ENCODE measurements at places on chromosomes 2 and 18.

DNA sequence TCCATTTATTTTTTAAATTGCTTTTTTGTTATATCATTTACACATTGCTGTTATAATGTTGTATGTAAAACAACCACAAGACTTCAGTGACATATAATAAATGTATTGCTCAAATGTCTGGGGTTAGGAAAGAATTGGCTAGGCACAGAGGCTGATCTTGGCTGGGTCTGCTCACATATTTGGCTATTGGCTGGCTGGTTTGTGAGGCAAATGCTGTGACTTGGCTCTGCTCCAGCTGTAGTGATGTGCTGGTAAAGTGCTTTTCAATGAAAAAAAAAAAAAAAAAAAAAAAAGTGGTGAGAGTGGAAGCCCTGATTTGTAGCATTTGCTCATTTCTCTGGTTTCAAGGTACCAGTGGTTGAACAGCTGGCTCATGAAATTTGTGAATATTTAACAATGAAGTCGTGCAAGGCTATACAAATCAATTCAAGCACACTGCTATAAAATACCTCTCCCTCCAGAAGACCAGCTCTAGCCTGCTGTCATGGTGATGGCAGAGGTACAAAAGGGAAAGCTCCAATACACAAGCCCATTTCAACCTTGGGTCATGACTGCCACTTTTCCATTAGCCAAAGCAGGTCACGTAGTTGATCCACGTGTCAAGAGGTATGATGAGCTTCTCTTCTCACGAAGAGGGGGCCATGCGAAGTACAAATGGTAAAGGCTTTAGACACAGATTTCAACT lies 43.7 kb upstream of the RIT2 start:
- no peak for DNase-seq

GRCh38 chr2:26274058-26274613 lies 29.4 kb downstream of the HADHB start:
- DNase-seq, result no peak

DNA sequence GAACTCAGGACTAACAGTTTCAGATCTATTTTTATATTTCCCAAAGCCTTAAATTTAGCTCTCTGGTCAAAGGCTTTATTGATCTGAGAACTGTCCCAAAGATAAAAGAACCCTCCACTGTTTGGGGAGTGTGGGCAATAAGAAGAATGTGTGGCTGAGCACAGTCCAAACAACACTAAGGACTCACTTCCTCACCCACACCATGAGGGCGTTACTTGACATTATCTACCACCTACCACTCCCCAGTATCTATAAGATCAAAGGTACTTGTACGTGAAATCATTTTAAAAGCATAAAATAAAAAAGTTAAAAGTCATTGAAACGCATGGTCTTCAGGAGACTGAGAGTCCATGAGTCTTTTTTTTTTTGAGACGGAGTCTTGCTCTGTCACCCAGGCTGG lies 54.6 kb upstream of the NFU1 start:
- DNase-seq, result no peak

DNA sequence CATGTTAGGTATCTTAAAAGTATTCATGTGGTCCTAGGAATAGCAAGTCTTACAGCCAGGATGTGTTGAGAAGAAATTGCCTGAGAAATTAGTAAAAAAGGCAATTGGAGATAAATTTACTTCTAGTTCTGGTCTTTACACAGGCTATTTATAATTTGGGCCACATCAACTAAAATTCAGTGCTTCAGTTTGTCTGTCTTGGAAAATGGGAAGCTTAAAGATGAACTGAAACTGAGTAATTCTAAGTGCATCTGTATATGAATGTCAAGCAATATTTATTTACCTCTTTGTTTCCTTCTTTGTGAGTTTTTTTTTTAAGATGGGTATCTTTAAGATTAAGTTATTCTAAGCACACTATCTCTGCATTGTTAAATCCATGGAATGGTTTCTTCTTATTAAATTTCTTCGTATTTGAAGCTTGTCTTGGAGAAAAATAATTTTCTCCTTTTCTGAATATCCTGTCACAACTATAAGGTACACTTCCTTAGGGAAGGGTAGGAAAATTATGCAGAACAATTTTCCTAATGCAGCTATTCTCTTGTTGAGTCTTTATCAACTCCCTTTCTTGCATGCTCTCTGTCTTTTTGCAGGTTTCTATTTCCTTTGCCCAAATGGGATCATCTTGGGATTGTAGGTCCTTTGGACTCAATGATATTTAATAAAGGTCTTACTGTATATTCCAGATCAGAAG lies 39.7 kb upstream of the MMADHC start:
- no peak for DNase-seq

DNA sequence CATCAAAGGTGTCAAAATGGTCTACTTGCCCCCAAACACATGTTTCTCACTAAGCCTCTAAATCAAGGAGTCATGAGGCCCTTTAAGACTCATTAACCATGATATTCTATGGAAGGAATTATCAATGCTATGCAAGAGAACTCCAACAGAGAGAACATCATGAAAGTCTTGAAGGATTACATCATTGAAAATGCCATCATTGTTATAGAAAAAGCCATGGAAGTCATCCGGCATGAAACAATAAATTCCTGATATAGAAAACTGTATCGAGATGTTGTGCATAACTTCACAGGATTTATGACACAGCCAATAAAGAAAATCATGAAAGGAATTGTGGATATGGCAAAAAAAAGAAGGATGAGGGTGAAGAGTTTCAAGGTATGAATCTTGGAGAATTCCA lies 1363.6 kb upstream of the CDH2 start:
- DNase-seq, result no peak

DNA sequence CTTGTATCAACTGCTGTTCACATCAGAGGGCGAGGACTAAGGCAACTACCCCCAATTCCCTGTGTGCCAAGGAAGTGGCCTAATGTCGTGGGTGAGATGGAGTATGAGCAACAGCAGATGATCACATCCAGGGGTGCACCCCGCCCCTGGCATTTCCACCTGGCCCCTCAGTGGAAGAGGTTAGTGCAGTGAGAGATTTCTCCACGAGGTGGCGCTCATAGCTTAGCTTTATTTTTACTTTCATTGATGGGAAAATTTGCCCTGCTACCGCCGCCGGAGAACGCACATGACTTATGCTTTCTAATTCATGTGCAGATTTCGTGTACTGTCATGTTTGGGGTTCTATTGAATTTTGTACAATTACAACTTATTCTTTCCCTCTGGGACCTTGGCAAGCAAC lies 470.6 kb upstream of the MEX3C start:
- DNase-seq, result peak; percentile 5

GRCh38 chr2:54760310-54760709 lies 36.8 kb downstream of the EML6 start:
- DNase-seq, result no peak

DNA sequence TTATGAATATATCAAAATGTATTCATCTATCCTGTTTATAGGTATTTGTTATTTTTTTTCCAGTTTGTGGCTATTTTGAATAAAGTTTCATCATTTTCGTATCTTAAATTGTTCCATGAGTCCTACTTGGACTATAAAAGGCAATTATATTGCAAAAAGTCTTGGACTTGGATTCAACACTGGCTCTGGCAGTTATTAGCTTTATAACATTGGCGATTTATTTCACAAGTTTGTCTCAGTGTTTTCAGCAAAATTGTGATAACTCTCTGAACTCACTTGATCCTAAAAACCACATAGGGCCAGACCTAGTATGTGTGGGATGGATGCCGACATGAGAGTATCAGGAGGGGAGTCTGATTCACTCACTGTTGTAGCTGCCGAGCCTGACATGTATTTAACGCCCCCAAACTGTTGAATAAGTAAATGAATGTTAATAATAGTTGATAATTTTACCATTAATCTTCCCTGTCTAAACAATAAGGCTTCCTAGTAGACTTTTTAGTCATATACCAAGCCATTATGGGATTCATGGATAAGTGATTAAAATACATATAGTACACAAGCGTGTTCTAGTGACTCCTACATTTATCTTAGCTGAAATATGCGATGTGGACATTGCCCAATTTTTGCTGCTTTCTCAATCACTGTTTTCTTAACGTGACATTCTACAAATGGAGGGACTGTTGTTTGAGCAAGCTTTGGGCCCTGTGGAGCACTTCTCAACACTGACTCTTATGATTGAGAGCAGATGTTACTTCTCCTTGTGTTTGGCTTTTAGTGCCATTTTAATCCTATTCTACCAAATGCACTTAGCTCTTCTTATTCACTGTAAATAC lies 907.6 kb downstream of the EPHA4 start:
- no peak for DNase-seq

DNA sequence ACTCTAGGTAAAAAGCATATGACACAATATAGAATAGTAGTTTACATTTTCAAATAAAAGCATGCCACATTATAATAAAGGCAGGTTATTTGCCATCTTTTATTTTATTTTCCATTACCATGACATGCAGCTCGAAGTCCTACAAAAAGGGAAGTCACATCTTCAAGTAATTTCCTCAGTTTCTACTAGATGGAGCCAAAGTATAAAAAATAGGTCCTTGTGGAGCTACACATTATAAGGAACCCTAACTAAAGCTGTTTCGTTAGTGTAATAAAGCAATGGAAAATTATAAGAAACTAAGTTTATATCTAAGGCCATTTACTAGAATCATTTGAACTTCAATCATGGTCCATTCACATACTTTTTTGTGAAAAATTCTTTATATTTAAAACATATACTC lies 674.5 kb downstream of the KCNJ3 start:
- DNase-seq, result no peak

- DNase-seq, result no peak
Observed at GRCh38 chr2:231296401-231296974, 98.1 kb downstream of the ARMC9 start.

- no peak for DNase-seq
Observed at GRCh38 chr2:47206181-47206580, 51.1 kb upstream of the STPG4 start.

DNA sequence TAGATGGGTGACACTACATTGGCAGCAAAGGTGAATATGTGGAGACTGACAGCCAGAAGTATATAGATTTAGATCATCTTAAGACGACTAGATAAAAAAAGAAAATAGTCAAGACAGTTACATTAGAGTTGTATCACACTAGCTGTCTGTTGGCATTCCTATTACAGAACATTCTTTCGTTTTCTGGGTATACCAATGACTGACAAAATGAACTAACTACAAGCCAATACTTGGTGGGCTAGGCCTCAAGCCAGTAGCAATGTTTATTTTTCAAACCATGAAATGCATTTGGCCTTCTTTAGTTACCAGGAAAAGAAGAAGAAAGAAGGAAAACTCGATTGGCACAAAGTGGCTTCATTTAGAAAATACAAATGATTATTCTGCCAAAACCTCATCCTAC lies 944.9 kb upstream of the ZEB2 start:
- no peak for DNase-seq

GRCh38 chr2:57726294-57726693 lies 320.3 kb upstream of the VRK2 start:
- DNase-seq, result no peak

- no peak for DNase-seq
Observed at GRCh38 chr2:215328066-215328465, 16.2 kb downstream of the ATIC start.

Data from anterior cingulate cortex (tissue), 58 donors.